ENCODE measurements at places on chromosomes 16 and 17.

DNA sequence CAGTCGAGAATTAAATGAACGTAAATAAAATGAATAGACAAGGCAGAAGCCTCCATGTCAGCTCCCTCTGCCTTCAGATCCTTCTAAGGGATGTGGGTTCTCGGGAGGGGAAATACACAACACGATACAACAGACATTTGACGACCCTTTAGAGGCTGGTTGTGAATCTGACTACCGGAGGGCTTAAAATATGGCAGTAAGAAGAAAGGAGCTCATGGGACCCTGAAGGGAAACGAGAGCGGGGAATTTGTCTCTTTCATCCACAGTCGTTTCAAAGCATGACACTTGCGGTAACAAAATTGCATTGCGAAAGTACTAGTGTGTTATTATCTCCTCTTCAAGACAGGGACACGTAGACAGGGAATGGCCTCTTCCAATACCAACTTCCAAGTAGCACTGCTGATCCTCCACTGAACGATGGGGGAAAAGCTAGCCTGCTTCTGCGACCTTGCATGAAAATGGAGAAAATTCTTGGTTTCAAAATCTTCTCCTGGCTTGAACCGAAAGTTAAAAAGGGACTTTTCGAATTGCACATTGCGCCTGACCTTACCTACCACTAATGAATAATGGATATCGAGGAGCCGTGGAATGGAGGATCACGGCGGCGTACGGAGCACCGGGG, 1.2 kb upstream of the TNRC6C start:
- DNase-seq, result no peak

GRCh38 chr17:66425756-66426396, 123.5 kb downstream of the PRKCA start:
- DNase-seq, result no peak

DNA sequence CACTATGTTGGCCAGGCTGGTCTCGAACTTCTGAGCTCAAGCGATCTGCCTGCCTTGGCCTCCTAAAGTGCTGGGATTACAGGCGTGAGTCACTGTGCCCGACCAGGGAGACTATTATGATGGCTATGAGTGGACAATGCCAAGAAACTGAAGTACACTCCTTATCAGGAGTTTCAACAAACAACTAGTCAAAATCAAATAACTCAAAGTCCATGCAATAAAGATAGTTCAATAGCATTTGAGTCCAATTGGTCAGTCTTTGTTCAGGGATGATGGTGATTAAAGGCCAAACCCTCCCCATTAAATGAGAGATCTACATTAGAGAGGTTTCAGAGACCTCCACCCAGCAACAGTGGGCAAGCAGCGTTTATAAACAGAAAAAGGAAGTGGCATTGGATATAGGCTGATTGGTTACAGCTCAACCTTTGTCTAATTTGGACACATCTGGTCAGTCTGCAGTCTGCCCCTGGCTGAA, 8.0 kb downstream of the CHST5 start:
- peak; percentile 80 for DNase-seq

- DNase-seq, result peak; percentile 28
These were observed 545 bp downstream of the ARHGAP17 start for GRCh38 chr16:25014500-25015147.

- DNase-seq, result no peak
These were observed 8.2 kb upstream of the EIF1 start for GRCh38 chr17:41680426-41681040.

DNA sequence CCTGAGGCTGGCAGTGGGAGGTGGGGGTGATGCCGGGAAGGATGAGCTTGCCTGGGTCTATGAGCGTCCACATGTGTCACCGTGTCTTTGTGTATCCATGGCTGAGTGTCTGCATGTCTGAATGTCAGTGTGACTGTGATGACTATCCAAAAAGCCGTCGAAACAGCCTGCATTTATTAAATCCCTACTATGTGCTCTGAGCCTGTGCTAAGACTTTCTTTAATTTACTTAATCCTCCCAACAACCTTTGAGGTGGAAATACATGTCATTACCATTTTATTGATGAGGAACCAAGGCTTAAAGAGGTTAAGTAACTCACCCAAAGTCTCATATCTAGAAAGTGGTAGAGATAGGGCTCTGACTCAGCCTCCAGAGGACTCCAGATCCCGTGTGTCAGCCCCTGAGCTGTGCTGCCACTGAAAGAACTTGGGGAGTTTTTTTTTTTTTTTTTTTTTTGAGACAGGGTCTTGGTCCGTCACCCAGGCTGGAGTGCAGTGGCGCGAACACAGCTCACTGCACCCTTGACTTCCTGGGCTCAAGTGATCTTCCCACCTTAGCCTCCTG, 20.0 kb downstream of the ARHGAP23 start:
- no peak for DNase-seq

- DNase-seq, result no peak
These were observed 241.2 kb downstream of the HAPSTR1 start for GRCh38 chr16:9332574-9333148.

DNA sequence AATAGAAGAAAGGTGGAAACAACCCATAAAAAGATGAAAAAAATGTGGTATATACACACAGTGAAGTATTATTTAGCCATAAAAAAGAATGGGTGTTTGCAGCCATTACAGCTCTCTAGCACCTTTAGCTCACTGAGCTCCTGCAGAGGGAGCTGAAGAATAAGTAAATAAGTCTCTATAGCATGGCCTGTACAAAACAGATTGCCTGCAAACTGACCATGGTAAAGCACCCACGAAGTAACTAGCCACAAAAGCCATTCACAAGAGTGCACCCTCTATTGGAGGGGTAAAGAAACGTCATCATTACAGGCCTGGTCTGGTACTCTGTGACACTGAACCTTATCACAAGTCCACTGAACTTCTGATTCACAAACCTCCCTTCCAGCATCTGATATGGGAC, 76.3 kb downstream of the USP32 start:
- DNase-seq, result no peak

DNA sequence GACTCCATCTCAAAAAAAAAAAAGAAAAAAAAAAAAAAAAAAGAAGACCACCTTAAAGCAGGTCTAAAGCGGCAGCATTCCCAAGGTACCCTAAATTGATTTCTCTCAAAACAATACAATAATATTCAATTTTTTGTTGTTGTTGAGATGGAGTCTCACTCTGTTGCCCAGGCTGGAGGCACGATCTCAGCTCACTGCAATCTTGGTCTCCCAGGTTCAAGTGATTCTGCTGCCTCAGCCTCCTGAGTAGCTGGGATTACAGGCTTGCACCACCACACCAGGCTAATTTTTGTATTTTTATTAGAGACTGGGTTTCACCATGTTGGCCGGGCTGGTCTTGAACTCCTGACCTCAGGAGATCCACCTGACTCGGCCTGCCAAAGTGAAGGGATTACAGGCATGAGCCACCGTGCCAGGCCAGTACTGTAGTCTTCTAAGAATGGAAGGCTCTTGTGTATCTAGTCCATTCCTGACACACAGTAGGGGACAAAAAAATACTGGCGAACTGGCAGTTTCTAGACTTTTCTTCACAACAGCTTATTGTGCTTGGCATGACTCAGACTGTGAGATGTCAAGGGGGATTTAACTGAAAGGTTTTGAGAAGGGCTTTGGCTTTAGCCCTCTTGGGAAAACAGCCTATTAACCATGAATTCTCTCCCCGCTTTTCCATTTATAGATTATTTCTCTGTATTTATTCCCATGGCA, 17.3 kb downstream of the CDR2 start:
- no peak for DNase-seq

DNA sequence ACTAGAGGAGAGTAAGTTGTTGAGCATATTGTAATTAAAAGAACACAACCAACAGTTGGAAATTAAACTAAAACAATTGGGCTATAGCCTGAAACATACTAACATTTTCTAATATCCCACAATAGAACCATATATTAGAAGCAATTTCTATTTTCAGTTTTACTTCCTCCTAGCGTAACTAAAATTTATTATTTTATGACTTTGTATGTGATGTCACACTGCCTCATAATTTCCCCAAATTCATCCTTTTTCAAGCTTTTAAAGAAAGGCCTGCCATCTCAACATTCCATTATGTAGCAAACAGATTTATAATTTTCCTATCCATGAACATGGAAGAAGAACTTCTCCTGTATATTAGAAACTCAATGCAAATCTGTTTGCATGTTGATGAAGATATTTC, 110.2 kb downstream of the HS3ST3A1 start:
- DNase-seq, result no peak

DNA sequence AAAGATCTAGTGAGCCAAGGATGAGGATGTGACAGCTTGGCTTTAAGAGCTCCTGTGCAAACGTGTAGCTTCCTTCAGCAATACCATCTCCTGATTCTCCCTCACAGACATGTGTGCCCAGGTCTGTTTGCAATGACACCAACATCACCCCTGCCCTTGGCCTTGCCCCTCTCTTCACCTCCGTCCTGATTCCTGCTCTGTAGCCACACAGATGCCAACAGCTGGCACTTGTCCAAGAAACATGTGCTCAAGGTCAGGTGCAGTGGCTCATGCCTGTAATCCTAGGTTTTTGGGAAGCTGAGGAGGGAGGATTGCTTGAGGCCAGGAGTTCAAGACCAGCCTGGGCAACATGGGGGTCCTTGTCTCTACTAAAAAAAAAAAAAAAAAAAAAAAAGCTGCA, 103.8 kb upstream of the CRHR1 start:
- no peak for DNase-seq

- DNase-seq, result no peak
These were observed 39.1 kb upstream of the ADGRG1 start for GRCh38 chr16:57589374-57589773.

GRCh38 chr16:15777533-15778203, 79.2 kb downstream of the MYH11 start:
- no peak for DNase-seq

DNA sequence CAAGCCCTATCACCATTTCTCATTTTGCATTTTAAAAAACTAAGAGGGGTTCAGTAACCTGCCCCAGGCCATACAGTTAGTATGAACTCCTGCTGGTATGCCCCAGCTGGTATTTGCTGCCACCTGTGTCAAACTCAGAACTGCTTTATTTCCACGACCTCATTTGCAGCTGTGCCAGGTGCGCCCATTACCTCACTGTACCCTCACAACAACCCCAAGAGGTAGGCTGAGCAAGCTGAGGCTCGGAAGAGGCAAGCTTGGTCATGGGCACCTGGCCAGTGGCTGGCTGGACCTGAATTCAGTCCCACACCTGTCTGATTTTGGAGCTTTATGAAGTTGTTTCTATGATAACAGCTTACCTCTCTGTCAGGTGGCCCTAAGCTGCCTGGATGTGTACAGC, 7.6 kb downstream of the EPN2 start:
- DNase-seq, result no peak

GRCh38 chr17:17029938-17030337, 12.3 kb upstream of the MPRIP start:
- peak; percentile 32 for DNase-seq

DNA sequence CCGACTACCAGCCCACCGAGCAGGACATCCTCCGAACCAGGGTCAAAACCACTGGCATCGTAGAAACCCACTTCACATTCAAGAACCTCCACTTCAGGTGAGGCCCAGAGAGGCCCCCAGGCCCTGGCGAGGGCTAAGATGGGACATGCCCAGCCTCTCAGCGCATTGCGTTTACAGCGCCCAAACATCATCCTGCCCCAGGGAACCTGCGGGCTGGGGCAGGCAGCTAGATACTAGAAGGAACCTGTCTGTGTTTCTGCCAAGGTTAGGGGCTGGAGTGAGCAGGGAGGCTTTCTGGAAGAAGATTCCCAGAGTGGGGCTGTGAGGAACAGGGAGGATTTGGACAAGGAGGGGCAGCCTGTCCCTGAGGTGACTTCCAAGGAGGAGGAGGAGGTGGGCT, 90.6 kb downstream of the AMFR start:
- no peak for DNase-seq

DNA sequence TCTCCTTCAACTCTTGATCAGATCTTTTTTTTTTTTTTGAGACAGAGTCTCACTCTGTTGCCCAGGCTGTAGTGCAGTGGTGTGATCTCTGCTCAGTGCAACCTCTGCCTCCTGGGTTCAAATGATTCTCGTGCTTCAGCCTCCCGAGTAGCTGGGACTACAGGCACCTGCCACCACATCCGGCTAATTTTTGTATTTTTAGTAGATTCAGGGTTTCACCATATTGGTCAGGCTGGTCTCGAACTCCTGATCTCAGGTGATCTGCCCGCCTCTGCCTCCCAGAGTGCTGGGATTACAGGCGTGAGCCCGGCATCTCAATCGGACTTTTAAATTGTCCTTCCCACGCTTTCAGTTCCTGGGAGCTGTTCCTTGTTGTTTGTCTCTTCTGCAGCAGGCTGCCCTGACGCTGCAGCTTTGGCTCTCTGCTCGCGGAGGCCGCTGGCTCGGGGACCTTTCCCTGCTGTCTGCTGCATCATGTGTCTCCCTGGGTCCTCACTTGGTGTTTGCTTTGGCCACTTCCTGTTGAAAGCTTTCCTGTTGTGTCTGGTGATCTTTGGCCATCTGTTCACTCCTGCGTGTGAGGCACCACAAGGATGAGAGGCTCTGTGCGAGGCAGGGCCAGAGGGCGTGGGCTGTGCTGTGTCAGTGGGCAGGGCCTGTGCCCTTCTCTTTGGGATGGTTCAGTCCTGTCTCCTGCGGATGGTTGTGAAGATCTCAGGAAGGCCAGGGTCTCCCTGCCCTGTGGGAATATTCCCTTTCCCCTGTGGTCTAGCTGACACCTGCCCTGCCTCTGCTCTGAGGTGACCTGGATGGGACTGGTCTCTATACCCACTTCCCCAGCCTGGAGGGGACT, 18.4 kb upstream of the CAPN15 start:
- DNase-seq, result peak; percentile 63

DNA sequence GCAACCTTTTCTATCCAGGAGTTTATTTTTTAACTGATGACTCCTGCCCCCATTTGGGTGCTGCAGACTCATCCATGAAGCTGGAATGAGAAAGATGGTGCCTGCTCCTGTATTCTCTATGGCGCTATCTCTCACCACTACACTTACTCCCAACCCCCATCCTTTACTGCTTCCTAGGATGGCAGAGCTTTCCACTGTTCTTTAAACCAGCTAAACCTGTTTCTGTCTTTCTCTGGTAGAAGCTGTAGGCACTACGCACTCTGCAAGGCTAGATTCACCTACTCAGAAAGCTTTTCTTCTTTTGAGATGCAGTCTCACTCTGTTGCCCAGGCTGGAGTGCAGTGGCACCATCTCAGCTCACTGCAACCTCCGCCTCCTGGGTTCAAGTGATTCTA, 47.0 kb downstream of the ADAMTS18 start:
- no peak for DNase-seq

DNA sequence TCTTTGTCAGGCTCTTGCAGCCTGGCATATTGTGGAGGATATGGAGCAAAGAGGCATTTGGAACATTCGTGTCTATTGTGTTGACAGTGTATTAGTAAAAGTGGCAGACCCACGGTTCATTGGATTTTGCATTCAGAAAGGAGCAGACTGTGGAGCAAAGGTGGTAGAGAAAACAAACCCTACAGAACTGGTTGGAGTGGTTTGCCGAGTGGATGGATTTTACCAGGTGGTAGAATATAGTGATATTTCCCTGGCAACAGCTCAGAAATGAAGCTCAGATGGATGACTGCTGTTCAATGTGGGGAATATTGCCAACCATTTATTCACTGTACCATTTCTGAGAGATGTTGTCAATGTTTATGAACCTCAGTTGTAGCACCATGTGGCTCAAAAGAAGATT, 44.5 kb downstream of the EFCAB13 start:
- no peak for DNase-seq

DNA sequence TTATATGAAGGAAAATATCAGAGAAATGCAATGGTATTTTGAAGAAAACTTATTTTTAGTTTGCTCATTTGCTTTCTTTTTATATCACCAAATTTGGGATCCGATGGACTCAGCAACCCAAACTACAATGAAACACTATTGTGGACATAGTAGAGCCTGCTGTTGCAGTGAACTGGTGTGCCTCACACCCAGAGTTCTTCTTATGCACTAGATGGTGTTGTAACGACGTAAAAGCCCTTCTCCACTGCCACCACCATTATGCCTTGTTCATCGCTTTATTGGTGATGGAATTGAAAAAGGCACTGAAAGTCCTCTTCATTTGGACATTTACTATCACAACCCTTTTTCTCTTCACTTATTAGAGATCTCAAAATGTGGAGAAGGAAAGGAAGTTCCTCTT, 381.3 kb downstream of the CDH8 start:
- DNase-seq, result no peak
